ENCODE measurements at places on chromosomes 16 and 17.

- DNase-seq: no peak
Measured at GRCh38 chr16:75965504-75966374, 239.4 kb upstream of the CPHXL start.

DNA sequence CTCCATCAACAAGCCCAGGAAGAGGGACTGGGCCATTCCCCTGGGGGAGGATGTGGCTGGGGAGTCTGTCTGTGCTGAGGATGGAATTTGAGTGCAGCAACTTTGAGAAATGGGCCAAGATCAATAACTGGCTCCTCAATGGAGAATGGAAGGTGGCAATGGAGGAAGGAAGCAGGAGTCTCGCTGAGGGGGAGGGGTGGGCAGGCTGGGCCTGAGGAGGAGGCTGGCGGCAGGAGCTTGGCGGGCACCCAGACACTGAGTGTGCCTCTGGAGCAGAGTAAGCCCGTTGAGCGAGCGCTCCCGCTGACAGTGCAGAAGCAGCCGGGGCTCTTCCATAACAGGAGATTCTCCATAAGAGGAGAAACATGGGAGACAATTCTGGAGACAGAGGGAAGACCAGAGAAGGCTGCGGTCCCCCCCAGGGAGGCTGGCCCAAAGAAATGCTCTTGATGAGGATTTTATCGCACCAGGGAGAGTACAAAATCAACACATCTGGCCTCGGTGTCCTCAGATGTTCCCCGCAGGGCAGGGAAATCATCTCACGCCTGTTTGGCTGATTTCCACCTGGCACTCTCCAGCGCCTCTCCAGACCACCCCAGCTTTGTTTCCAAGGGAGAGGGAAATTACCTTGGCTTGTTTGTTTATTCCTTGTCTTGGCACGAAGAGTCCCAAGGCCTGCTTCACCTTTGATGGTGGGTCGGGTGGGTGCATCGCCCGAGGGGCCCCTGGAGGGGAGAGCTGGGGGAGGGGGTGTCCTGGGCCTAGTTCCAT, 2.8 kb upstream of the MMP15 start:
- DNase-seq: peak; percentile 79

- no peak for DNase-seq
Measured at GRCh38 chr16:67421030-67421429, 4.8 kb upstream of the ZDHHC1 start.

- DNase-seq: no peak
Measured at GRCh38 chr16:84725481-84726078, 25.8 kb downstream of the USP10 start.

- DNase-seq: peak; percentile 12
Measured at GRCh38 chr17:32020943-32021614, 13.9 kb downstream of the LRRC37B start.

DNA sequence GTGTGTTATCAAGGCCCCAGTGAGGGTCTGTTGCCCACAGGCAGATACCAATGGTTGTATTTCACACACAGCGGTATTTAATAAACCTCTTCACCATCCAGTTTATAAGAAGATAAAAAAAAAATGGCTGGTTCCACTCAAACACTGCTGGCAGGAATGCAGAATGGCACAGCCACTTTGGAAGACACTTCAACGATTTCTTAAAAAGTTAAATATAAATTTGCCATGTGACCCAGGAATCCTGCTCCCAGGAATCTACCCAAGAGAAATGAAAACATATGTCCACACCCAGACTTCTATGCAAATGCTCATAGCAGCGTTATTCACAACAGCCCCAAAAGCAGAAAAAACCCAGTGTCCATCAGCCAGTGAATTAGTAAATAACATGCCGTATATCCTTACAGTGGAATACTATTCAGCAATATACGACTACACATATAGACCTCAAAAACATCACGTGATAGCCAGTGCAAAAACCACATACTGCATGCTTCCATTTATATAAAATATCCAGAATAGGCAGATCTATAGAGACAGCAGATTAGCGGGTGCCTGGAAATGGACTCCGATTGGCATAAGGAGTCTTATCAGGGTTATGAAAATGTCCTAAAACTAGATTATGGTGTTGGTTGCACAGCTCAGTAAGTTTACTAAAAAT, 38.7 kb downstream of the XYLT1 start:
- no peak for DNase-seq

Measured in cardiac fibroblast (primary cell).